ENCODE measurements at places on chromosomes 7 and 10.

DNA sequence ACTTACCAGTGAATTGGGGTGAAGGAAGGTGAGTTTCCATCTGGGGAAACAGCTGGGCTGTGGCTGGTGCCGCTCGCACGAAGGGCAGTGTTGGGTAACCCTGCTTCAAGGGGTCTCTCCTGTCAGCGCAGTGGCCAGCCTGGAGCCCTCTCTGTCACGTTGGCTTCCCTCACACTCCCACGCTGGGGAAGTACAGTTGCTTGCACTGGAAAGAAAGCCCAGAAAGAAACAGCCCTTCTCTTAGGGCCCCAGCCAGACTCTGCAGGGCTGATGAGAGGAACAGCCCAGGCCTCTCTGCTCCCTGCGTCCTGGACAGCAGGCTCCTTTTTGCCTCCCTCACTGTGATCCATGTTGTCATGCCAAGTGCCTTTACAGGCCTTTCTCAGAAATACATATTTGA is 40.3 kb upstream of the TRIM8 start:
- no peak for DNase-seq

DNA sequence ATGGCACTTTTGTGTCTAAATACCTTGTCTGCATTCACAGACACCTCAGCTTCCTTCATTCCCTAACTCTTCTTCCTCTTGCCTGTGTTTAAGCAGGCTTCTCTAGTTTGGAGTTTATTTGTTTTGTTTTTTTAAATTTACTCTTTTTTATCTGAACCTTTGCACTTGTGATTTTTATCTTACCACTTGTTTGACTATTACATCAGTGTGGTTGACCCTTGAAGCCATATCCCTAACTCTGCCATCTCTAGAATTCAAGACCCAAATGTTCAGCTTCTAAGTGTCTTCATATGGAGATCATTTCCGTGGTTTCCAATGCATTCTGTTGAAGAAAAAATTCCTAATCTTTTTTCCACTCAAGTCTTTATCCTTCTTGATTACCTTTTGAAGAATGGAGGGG is 233.3 kb downstream of the KIAA1217 start:
- no peak for DNase-seq

- no peak for DNase-seq
Measured at GRCh38 chr10:113555751-113556150, 2.9 kb downstream of the HABP2 start.

GRCh38 chr7:27207348-27207985 is 7.6 kb upstream of the HOXA13 start:
- DNase-seq = no peak

DNA sequence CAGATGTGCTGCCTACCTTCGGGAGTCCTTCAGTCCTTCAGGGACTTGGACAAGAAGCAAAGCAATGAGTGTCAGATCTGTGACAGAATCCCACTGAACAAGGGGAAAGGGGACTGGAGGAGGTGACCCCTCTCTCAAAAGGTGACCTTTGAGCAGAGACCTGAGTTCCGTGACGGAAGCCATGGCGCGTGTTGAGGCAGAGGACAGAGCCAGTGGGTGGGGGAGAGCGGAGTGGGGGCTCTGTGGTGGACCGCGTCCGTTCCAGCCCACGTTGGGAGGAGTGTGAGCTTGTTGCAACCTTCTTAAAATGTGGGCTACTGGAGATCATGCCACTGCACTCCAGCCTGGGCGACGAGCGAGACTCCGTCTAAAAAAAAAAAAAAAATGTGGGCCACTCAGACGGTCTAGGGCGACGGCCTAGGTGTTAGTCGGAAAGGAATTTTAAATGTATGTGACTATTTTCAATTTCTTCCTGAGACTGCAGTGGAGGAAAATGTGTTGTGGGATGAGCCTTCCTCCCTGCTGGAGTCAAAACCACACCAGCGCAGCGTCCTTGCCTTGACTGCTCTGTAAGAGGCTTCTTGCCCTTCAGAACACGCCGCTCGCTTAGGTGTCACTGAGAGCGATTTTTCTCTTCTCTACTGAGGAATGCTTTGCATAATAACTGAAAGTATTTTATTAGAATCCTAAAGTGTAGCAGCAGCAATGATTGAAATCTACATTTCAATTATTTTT is 272.7 kb downstream of the CELF2 start:
- no peak for DNase-seq

- no peak for DNase-seq
Measured at GRCh38 chr10:24920907-24921881, 31.2 kb downstream of the PRTFDC1 start.

GRCh38 chr7:44729949-44730590 is 18.6 kb upstream of the ZMIZ2 start:
- DNase-seq = no peak

GRCh38 chr7:96953676-96954513 is 51.5 kb upstream of the DLX6 start:
- DNase-seq = no peak

Measured in activated CD4-positive, CD25-positive, alpha-beta regulatory T cell (primary cell).